ENCODE measurements at places on chromosomes 12 and 14.

GRCh38 chr14:68625366-68626090 lies 167.3 kb downstream of the ZFP36L1 start:
- DNase-seq = no peak

- DNase-seq = no peak
These were observed 75.2 kb downstream of the GPR135 start for GRCh38 chr14:59389936-59390335.

- DNase-seq = peak; percentile 47
These were observed 64.5 kb upstream of the USP44 start for GRCh38 chr12:95615749-95616148.

- no peak for DNase-seq
These were observed 42.9 kb downstream of the KLC1 start for GRCh38 chr14:103671911-103672310.

GRCh38 chr12:59077575-59078426 lies 157.5 kb upstream of the LRIG3 start:
- no peak for DNase-seq

GRCh38 chr14:26694521-26694920 lies 96.7 kb upstream of the NOVA1 start:
- no peak for DNase-seq

- DNase-seq = no peak
These were observed 650 bp downstream of the HEBP1 start for GRCh38 chr12:12999271-12999958.

GRCh38 chr12:124809878-124810277 lies 53.8 kb downstream of the SCARB1 start:
- no peak for DNase-seq

DNA sequence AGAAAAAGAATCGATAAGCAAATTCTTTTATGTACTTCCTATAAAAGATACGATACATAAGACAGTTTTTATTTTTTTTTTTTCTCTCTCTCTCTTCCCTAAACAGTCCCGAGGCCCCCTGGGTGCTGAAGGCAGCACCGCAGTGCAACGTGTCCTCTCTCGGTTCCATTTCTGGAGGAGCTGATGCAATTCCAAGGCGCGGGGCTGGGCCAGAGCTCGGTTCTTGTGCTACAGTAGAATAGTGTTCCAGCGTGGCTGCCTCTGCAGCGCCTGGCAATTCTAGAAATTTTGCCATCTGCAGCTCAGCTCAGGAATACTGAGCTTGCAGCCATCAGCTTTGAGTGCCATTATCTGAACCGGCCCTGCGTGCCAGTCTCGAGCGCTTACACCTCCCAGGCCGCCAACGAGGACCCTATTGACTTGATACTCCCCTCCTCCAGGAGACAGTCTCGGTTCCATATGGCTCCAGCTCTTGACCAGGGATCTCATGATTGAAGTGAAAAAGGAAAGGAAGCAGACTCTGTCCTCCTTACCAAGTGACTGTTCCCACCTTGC lies 630 bp downstream of the ALDH1L2 start:
- DNase-seq = no peak

GRCh38 chr12:100718187-100718586 lies 76.4 kb upstream of the ANO4 start:
- no peak for DNase-seq

DNA sequence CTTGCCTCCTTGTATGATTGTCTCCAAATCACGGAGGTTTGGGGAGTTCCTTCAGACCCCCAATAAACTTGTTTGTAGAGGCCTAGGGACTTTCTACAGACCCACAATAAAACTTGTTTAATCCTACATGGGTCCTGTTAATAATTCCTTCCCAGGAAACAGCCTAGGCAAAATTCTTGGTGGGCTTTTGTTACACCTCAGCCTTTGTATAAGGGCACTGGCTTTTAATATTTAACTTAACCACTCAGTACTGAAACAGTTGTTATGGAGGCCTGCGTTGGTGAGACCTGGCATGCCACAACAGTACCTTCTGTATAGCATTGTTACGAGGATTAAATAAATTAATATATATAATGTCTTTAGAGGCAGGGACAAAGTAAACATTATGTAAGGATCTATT lies 32.7 kb upstream of the FAR2 start:
- DNase-seq = no peak

DNA sequence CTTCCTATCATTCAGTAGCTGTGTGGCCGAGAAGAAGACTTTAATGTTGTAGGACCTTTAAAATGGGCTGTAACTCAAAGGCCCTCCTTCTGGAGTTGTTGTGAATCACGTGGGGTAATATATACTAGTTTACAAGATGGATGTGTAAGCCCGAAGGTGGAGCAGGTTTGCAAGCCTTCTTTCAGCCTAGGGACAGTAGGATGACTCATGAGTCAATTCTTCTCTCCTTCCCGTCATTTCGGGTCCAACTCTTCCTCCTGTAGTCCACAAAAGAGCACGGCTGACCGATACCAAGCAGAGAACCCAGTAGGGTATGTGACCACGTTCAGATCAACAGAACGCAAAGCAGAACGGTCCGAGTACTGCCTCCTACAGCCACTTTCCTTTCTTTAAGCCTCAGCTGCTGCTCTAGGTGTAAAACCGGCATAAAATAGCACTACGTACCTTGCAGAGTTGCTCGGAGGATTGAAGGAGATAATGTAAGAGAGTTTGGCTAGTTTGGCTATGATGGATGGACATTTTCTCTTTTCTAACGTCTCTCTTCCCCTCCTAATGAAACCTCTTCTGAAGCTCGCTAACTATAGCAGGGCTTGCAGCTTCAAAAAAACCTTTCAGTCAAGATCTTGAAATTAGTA lies 1.3 kb upstream of the RASSF3 start:
- no peak for DNase-seq

GRCh38 chr12:54983536-54984101 lies 943 bp downstream of the TESPA1 start:
- no peak for DNase-seq

DNA sequence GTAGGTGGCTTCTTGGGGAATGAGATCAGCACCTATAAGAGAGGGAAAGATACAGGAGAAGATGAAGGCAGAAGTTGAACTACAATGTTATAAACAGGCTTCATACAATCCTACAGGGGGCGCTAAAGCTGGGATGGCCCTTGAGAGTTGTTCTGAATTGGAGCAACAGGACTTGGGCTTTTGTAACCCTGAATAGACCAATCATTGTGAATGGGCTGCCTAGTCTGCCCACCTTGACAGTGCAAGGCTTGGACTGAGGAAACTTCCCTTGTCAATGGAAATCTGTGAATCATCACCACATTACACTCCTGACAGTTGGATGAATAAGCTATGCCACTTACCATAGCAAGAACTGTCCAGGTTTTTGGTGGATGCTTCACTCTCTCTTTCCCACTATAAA lies 306.1 kb downstream of the KCNC2 start:
- DNase-seq = no peak

GRCh38 chr12:124035163-124035562 lies 62.1 kb downstream of the ZNF664 start:
- no peak for DNase-seq

- DNase-seq = no peak
These were observed 5.4 kb upstream of the MRPS35 start for GRCh38 chr12:27705263-27705662.

DNA sequence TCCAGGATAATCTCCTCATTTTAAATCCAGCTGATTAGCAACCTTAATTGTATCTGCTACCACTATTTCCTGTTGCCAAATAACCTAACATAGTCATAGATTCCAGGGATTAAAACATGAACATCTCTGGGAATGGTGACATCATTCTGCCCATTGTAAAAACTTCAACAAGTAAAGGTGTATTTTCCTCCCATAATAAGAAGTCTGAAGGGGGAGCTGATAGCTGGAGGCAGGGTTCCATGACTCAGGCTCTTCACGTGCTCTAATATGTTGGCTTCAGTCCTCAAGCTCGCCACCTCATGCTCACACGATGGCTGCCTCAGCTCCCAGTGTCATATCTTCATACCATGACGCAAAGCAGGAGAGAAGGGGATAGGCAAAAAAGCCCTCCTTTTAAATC lies 172.0 kb upstream of the VASH1 start:
- DNase-seq = no peak

DNA sequence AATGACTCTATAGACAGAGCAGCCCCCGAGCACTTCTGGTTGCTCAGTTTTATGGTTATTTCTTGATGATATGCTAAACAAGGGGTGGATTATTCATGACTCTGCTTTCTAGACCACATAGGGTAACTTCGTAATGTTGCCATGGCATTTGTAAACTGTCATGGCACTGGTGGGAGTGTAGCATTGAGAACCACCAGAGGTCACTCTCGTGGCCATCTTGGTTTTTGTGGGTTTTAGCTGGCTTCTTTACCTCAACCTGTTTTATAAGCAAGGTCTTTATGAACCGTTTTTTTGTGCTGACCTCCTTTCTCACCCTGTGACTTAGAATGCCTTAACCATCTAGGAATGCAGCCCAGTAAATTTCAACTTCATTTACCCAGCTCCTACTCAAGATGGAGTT lies 1036.2 kb upstream of the FLRT2 start:
- no peak for DNase-seq

- DNase-seq = no peak
These were observed 168.2 kb downstream of the AKAP6 start for GRCh38 chr14:32497248-32497647.

GRCh38 chr12:25789541-25789944 lies 168.9 kb upstream of the RASSF8 start:
- no peak for DNase-seq

DNA sequence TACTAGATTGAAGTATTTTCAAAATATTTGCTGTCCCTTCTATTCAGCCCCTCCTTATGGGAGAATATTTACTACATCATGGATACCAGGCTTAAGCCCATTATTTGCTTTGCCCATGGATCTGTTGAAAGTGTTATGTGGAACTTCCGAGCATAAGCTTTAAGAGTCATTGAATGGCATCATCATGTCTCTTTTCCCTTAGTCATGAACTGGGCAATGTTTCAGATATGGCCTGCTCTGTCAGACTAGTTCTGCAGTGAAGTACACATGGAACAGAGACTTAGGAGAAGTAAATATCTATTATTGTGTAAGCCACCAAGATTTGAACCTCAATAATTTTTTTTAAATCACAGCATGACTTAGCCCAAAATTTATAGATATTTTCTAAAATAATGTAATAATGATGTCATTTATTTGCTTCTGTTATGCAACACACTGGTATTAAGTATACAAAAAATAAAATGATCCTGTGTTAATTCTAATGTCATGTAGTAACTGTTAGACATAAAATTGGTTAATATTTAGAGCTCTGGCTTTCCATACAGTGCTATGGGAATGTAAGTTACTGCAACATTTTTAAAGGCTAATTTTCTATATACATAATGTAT lies 1097.3 kb downstream of the SLC16A7 start:
- DNase-seq = no peak

GRCh38 chr14:57870686-57871457 lies 5.0 kb upstream of the SLC35F4 start:
- no peak for DNase-seq

- no peak for DNase-seq
These were observed 387.3 kb downstream of the LRIG3 start for GRCh38 chr12:58532855-58533608.

DNA sequence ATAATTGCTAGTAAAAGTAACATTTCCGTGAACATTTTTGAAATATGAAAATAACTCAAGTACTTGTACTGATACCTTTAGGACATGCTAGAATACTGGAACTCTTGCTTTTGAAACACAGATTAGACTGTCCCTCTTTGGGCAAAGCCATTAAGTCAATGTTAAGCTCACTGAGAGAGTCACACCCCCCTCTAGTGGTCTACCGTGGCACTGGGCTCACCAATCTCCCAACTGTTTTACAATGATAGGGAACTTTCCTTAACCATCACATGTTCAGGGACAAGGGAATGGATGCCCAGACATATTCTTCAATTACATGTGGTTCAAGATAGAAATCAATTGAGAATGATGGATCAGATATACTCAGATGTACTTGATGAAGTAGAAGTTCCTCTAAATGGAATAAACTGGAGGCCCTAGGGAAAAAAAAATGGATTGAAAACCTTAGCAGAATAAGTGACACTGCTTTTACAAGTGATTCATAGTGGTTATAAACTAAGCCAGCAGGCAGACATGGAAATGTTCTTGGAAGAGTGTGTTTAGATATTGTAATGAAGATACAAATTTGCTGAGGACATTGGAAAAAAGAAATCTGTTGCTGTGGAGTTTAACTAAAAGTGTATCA lies 17.8 kb downstream of the NANOG start:
- no peak for DNase-seq

DNA sequence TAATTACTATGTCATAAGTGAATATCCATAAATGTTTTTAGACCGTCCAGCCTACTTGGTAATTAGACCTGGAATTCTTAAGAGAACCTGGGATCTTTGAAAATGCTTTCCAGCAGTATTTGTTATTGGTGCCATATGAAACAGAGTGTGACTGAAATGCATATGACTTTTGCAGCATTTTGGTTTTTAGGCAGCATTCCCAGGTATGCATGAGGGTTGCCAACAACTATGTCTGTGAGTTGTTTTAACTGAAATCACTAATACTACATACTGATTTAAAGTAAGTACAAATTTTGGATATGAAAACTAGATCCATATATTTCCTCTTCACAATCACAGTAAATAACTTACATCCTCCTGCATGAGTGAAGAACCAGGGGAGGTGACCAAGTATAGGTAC lies 437.7 kb upstream of the FAR2 start:
- no peak for DNase-seq

GRCh38 chr14:28323951-28324741 lies 442.4 kb upstream of the FOXG1 start:
- DNase-seq = no peak

GRCh38 chr12:119911182-119911581 lies 34.1 kb upstream of the CIT start:
- no peak for DNase-seq

- DNase-seq = no peak
These were observed 2.7 kb downstream of the GAPDH start for GRCh38 chr12:6536894-6537579.

GRCh38 chr14:102893452-102893851 lies 29.0 kb upstream of the AMN start:
- DNase-seq = no peak

DNA sequence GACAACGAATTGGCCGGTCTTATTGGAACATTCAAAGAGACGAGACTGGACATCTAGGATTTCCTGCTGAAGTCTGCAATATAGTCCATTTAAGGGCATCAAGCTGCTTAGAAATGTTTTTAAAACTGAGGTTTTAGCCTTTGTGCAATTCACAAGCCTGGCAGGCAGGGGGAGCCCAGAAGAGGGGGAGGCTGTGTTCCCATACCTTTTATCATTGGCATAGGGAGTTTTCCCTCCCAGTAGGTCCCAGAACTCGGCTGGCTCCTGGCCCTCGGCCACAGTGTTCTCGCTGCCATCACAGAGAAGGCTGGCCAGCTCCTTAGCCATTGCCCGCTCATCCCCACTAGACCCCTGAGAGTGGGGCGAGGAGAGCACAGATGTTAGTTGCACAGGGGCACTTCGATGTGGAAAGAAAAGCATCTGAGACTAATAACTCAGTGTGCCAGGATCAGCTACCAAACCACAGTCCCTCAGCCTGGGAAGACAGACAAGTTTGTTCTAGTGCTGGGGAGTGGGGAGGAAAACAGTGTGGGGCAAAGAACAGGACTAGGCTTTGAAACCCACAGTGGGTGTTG lies 15.1 kb downstream of the AVIL start:
- peak; percentile 12 for DNase-seq
